Coronary artery (tissue), 2 donors: ENCODE measurements at places on chromosomes 16 and 17.
A peak's percentile ranks its signal among the peaks of the same experiment; 100 is the strongest.

GRCh38 chr16:89037261-89038152, 56.1 kb upstream of the ACSF3 start:
- no peak for DNase-seq

- no peak for DNase-seq
Observed at GRCh38 chr16:13098536-13098935, 197.1 kb downstream of the SHISA9 start.

DNA sequence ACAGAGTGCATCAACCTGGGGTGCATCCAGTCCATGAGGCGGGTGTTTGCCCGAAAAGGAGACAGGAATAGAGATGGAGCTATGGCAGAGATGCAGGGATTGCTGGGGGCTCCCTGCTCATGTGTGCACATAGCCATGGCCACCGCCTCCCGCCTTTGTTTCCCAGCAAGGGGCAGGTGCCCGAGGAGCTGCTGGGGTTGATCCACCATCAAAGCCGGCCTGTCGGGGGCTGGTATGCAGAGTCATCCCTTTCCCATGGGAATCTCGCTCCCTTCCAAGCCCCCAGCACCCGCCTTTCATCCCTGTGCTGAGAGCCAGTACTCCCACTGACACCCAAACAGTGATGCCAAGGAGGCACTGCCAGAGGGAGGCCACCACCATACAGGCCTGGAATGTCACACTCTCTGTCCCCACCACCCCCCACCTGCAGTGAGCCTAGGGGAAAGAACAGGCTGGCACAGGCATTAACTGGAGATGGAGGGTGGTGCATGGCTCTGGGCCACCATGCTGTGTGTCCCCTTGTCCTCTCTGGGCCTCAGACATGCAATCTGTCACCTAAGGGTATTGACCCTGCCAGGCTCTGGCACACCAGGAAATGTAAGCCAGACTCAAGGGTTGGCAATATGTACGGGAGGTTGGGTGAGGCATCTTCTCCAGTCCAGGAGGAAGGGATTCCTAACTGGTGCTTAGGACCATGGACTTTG, 65.1 kb downstream of the SREBF1 start:
- DNase-seq, result no peak

DNA sequence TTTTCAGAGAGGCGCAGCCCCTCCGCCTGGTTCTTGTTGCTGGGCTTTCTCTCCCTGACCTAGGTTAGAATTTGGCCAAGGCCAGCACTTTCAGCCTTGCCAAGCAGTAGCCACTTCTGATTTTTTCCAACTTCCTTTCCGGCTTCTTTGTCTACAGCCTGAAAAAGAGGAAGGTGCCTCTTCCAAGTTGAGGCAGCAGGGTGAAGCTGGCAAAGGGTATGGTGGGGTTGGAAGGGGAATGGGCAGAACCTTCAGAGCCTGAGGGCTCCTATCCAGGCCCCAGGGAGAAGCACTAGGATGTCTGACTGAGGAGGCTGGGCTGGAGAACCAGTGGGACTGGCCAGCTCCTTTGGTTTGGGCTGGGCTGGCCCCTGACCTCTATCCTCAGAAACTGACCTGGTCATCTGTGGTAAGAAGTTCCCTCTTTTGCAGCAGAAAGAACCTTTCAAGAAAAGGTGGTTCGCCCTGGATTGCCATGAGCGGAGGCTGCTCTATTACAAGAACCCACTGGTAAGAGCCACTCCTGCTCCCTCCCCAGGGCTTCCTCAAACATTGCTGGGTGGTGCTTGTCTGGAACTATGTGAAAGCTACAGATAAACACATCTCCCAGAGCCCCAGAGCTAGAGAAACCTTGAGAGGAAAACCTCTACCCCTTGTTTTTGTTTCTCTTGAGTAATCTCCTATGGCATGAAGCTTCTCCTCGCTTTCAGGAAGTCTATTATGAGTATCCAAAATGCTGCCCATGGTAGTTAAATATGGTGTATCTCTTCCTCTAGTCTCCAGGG, 16.6 kb upstream of the RNF135 start:
- DNase-seq, result no peak

DNA sequence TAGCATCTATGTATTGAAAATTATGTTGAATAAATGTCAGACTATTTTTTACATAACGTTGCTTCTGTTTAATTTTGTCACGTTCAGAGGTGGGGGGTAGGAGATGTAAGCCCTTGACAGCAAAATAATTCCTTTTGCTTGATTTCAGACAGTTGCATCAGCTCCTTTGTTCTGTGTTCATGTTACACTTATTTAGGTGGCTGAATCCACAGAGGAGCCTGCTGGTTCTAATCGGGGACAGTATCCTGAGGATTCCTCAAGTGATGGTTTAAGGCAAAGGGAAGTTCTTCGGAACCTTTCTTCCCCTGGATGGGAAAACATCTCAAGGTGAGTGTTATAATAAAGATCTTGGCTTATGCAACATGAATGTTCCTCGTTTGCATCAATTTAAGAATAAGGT, 4.5 kb downstream of the HERPUD1 start:
- DNase-seq, result no peak

DNA sequence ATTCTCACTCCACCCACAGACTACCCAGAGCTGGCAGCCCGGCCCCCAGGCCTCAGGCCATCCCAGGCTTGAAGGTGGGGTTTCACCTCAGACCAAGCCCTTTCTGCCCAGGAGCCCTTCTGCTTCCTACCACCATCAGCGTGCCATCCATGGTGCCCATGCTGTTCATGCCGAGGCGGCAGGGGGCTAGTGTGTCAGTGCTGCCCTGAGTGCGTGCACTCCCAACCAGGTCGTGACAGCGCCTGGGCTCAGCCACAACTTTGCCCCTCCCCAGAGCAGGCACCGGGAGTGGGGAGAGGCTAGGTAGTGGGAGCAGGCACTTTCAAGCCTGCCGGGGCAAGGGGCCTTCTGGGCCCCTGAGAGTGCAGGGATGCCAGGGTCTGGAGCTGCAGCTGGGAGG, 8.5 kb downstream of the B3GNT9 start:
- DNase-seq, result no peak

- peak; percentile 96 for DNase-seq
Observed at GRCh38 chr17:7023576-7024401, 939 bp downstream of the BCL6B start.

GRCh38 chr17:21573961-21574610, 118.2 kb upstream of the KCNJ18 start:
- DNase-seq, result no peak

GRCh38 chr17:72613806-72614292, 478.6 kb downstream of the SLC39A11 start:
- DNase-seq, result no peak

- DNase-seq, result peak; percentile 47
Observed at GRCh38 chr17:79769570-79770506, 8.1 kb upstream of the CBX2 start.

- no peak for DNase-seq
Observed at GRCh38 chr17:31907342-31907962, 5.9 kb upstream of the UTP6 start.

DNA sequence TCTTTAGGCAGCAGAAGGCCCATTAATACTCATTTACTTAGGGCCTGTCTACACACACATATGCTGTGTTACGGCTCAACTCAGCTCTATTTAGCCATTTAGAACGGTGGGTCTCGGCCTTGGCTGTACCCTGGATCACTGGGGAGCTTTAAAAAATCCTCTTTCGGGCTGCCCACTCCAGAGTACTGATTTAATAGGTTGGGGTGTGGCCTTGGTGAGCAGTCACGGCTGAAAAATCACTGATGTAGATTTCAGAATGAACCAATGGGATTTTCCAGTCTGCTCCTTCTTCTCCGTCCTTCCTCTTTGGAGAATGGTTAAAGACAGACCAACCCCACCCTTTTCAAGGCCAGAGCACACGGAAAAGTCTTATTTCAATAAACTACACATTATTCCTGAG, 223.5 kb downstream of the CCDC182 start:
- DNase-seq, result no peak

DNA sequence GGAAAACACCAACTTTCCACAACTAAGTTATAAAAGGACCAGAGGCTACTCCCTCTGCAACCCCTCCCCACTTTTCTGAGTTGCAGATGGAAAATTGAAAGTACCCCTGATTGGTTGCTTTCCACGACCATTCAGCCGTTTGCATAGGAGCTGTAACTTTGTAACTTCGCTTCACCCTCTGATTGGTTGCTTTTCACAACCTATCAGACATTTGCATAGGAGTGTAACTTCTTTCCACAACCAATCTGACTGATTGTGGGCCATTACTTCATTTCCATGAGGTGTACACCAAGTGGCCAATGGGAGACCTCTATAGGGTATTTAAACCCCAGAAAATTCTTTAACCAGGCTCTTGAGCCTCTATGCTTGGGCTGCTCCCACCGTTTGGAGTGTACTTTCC, 644.1 kb downstream of the WWOX start:
- no peak for DNase-seq

DNA sequence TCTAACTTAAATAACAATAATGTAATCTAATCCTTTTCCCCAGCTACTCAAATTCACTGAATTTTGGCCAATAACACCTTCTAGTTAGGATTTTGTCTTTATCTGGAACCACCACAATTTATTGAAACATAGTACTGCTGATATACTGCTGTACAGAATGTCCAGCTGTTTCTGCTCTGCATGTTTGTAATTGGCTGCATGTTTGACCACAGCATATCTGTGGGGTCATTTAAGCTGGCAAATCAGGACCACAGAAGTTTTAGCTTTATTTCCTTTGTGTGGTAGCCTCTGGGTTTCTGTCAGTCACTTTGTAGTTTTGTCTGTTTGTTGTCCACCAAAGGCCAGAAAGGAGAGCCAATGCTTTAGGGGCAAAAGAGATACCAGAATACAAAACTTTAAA, 22.2 kb upstream of the RAB11FIP4 start:
- no peak for DNase-seq

DNA sequence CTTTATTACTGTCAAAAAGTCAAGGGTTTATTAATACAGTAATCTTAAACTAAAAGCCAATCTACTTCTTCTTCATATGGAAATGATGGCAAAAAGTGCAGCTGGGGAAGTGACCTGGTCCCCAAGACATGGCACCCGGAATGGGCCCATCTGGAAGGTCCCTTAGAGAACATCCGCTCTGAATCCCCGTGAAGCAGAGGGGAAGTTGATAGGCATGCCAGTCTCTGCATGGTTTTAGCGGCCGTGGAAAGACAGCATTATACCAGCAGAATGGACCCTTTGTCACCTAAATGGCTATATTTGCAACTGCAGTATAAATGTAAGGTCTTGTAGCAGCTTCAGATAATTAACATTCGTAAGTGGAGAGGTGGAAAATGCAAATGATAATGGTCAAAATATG, 32.4 kb downstream of the COTL1 start:
- DNase-seq, result no peak

DNA sequence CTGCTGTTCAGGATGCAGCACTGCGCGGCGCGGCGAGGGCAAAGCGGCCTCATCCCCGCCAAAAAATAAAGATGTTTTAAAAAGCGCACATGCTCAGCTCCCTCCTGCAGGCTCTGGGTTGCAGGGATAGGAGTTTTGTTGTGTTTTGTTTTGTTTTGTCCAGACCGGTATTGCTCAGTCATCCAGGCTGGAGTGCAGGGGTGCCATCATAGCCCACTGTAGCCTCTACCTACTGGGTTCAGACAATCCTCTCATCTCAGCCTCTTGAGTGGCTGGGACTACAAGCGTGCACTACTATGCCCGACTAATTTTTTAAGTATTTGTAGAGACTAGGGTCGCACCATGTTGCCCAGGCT, 636 bp downstream of the WWOX start:
- DNase-seq, result no peak

DNA sequence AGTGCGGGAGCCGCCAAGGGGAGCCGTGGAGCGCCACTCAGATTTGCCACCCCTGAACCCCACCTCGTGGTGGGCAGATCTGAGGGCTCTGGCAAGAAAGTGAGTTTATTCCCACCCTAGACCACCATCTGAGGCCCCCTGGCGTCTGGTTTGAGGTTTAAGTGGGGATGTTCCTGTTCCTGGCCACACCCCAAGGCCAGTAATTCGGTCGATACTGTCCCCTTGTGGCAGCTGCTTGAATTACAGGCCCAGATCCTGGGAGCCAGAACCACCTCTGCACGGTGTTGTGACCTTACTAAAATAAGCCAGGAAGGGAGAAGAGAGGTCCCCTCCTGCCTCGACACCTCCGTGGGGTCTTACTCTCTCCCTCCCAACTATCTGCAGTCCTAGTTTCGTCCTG, 3.3 kb upstream of the LAT start:
- DNase-seq, result no peak

DNA sequence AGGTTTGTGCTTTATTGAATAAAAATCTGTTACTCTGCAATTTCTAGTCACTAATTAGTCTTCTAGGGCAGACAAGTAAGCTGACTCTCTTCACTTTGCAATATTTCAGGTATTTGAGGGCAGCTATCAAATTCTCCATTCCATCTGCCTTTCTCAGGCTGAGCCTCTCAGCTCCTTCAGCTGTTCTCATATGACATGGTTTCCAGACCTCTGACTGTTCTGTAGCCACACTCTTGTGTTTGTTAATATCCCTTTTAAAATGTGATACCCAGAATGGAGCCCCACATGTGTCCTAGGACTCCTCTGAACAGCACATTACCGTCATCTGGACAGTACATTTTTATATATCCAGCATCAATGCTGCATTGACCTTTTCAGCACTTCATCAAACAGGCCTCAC, 46.1 kb upstream of the MTMR4 start:
- DNase-seq, result no peak

- DNase-seq, result no peak
Observed at GRCh38 chr16:15808071-15808470, 48.8 kb downstream of the MYH11 start.

DNA sequence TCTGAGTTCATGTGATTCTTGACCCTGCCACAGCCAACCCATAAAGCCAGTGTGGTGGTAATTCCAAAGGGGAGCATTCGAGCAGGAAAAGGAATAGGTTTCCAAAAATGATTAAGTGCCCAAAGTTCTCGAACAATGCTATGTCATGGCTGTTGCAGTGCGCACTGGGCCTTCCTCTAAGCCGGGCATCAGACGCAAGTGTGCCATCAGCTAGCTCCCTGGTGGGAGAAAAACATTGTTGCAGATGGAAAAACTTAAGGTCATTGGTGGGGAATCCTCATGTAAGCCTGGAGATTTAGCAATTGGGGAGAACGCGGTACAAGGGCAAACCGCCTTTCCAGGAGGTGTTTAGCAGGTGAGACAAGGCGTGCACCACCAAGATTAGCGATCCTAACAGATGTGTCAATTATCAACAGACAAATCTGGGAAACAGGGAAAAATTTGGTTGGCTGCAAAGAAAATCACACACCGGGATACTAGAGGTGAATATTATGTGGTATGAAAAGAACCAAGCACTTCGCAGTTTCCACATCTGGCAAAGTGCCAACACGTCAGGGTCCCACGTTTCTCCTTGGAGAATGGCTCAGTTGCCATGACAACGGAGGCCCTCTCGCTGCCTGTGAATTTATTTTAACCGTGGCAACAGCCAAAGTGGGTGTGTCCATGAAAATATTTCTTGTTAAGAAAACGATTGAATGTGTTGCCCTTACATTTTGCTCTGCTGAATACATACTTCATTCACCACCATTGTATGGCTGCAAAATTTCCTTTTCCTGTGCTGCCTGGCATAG, 118.5 kb upstream of the CACNG5 start:
- no peak for DNase-seq

- no peak for DNase-seq
Observed at GRCh38 chr16:72050769-72051464, 3.4 kb upstream of the HP start.
